Head of caudate nucleus (tissue), 42 donors: ENCODE measurements at places on chromosomes 16 and 17.

GRCh38 chr17:79459003-79459655, 151.7 kb downstream of the RBFOX3 start:
- DNase-seq: no peak

- no peak for DNase-seq
Observed at GRCh38 chr16:10678655-10679054, 16.1 kb downstream of the TEKT5 start.

DNA sequence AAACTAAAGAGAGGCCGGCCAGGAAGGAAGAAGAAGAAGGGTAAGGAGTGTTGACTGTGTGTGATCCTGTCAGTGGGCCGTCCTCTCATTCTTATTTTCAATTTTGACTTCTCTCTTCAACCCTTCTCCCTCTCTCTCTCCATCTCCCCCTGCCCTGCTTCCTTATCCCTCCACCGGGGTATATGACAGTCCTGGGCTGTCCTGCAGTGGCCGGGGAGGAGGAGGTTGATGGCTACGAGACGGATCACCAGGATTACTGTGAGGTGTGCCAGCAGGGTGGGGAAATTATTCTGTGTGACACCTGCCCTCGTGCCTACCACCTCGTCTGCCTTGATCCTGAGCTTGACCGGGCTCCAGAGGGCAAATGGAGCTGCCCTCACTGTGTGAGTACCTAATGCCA, 5.6 kb downstream of the CHD3 start:
- DNase-seq: no peak

- DNase-seq: no peak
Observed at GRCh38 chr16:3878610-3879009, 1.9 kb downstream of the CREBBP start.

GRCh38 chr16:30368122-30368791, 2.0 kb downstream of the TBC1D10B start:
- no peak for DNase-seq

DNA sequence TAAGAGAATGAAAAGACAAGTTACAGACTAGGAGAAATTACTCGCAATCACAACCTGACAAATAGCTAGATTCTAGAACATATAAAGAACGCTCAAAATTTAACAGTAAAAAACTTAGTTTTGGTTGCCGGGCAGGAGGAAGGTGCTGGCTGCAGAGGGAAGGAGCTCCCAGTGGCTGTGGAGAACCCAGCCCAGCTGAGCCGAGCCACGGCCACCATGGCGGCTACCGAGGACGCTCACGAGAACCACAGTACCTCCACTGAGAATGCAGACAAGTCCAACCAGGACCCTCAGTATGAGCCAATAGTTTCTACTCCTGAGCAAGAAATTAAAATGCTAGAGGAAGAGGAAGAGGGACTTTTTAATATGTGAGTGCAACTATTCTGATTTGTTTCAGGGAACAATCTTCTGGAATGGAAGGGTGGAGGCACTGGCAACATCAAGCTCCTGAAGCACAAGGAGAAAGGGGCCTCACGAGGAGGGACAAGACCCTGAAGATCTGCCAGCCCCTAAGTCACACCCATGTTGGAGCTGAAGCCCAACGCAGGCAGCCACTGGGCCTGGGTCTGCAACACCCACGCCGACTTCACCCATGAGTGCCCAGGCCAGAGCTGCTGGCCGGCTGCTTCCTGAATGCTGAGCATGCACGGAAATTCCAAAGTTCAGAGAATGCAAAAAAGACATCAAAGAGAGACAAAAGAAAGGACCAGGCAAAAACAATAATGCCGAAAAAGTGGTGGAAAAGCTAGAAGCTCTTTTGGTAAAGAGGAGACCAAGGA, 55.0 kb downstream of the DNAH17 start:
- no peak for DNase-seq

GRCh38 chr17:43873815-43874214, 26.8 kb downstream of the CD300LG start:
- no peak for DNase-seq

- DNase-seq: no peak
Observed at GRCh38 chr17:42695500-42695899, 13.2 kb downstream of the CNTNAP1 start.

GRCh38 chr16:89163297-89163696, 8.3 kb upstream of the CDH15 start:
- DNase-seq: no peak

DNA sequence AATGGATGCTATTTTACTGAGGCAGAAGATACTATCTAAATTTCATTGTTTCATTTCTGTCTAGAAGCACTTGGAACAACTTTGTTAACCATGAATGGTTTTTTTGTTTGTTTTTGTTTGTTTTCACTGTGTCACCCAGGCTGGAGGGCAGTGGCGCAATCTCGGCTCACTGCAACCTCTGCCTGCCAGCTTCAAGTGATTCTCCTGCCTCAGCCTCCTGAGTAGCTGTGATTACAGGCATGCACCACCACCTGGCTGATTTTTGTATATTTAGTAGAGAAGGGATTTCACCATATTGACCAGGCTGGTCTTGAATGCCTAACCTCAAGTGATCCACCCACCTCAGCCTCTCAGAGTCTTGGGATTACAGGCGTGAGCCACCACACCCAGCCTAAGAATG, 40.5 kb downstream of the ABHD15 start:
- no peak for DNase-seq

GRCh38 chr17:19286751-19287341, 49.7 kb downstream of the EPN2 start:
- no peak for DNase-seq

- no peak for DNase-seq
Observed at GRCh38 chr16:85537795-85538401, 75.2 kb upstream of the GSE1 start.

DNA sequence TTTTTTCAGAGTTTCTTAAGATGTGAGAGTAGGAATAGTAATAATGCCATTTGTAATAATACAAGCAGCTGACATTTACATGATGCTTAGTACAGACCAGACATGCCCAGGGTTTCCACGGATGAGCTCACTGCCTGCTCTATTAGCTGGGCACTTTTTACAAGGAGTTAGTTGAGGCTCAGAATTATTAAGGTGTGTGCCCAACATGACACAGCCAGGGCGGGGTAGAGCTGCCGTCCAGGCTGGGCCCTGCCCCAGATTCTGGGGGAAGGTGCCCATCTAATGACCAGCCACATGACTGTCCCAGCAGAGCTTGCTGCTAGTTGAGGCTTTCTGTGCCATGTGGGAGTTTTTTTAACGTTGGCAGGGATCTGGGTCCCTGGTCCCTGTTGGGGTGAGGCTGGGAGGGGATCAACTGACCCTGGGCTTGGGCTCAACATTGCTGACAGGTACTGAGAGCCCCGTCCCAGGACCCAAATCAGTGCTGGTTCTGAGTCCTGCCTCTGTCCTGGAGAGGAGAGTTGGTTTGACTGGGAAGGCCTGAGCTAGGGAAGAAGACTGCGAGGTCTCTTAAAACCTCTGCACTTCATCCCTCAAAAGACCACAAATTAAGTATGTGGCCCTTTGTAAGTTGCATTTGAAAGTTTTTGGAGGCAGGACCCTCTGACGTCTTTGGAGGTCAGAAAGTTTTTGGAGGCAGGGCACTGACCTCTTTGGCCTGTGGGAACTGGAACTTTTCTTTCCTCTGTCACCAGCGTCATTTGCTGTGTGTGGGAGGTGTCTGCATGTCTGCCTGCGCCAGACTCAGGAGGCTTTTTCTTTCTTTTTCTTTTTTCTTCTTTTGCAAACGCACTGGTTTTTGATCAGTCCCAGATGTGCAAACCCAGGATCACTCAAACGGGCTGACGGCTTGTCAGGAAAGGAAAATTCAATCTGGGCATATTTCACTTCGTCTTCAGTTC, 2.2 kb downstream of the CRISPLD2 start:
- DNase-seq: no peak

DNA sequence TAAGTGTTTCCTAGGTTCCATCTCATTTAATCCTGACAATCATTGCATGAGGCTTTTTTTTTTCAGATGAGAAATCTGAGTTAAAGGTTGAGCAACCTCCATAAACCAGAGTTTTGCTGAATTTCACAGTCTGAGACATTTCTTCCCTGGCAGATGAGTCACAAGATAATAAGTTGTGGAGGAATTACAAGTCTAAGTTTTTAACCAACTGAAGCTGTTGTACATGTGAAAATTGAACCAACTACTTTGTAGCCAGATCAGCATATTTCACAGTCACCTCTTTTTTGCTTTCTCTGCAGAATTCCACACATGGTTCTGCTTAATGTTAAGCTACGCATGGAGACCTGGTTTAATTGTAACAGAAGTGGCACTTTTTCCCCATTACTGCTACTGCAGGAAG, 765.6 kb downstream of the CDH11 start:
- no peak for DNase-seq

DNA sequence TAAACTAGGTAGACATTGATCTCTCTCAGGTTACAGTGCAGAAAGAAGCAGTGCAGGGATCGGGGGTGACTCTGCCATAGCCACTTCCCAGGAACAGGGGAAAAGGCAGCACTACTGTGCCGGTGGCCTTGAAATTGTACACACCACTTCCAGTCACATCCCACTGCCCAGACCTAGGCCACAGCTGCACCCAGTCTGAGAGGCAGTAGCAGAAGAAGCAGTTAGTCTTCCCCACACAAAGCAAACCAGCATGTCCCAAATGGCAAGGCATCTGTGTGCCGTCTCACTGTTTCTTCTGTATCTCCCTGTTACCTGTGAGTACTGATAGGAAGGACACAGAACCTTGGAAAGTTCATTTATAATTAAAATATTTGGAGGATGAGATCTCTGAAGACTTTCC, 47.0 kb downstream of the TMC6 start:
- no peak for DNase-seq

GRCh38 chr16:13296206-13296605, 394.8 kb downstream of the SHISA9 start:
- no peak for DNase-seq

GRCh38 chr17:38556239-38556638, 49.5 kb downstream of the SRCIN1 start:
- DNase-seq: no peak

DNA sequence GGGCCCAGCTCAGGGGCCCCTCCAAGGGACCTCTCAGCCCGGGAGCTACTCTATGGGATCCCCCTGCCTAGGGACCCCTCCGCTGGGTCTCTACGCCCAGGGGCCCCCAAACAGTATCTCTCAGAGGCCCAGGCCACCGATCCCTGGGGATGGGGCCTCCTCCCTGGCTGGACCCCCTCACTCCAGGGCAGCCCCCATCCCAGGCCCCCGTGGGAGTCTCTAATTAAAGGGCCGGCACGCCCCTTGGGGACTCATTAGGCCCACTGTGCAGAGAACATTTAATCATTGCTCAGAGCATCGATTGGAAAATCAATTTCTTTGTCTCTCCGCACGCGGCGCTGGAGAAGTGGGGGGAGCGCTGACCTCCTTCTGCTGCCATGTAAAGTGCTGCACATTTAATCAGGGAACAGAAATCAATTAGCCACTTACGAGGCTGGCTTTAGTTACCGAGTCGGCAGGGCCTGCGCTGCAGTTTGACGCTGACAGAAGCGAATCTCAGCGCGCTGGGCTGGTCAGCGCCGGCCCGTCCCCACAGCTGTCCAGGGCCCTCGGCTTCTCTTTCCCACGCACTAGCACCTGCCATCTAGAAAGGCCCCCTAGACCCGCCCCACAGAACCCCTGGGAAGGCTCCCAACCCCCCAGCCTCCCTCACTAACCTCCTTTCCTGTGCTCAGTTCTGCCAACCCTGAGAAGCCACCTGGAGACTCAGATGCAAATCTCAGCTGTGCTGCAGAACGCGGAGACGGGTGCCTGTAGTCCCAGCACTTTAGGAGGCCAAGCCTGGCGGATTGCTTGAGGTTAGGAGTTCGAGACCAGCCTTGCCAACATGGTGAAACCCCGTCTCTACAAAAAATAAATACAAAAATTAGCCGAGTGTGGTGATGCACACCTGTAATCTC, 20.2 kb upstream of the C1QL1 start:
- no peak for DNase-seq

- no peak for DNase-seq
Observed at GRCh38 chr17:80045703-80046102, 9.3 kb downstream of the CCDC40 start.

- DNase-seq: no peak
Observed at GRCh38 chr16:68200088-68200783, 35.7 kb downstream of the ESRP2 start.

- DNase-seq: no peak
Observed at GRCh38 chr16:3458278-3458851, 14.9 kb downstream of the NAA60 start.

GRCh38 chr17:83183145-83183948, 103.9 kb downstream of the METRNL start:
- no peak for DNase-seq

DNA sequence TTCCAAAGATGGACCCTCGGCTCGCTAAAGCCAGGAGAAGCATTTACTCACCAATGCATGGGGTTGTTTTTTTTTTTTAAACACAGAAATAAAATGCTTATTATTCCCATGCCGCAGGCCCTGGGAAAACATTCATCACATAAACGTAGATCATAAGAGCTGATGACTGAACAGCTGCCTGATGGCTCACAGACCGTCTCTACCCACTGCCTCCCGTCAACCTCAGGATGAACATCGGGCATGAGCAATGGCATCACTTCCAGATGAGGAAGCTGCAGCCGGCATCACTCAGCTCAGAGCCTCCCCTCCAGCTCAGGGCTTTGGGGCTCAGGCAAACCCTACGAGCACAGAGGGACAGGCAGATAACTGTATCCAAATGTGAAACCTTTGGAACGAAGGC, 380.6 kb downstream of the CPPED1 start:
- no peak for DNase-seq

DNA sequence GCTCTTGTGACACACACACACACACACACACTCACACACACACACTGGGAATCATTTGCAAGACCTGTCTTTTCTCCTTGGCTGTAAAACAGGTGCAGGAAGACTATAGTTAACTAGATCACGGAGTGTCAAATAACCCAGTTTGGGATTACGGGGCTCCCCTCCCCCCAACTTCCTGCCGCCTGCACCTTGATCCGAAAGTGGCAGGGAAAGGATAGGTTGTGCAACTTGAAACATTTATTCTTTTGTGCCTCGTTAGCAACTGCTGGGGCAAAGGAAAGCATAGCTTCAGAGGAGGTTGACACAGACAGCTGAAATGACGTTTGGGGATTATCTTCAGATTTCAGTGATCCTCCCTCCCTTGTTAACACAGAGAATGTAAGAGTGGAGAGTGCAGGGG, 149.5 kb downstream of the NTN1 start:
- DNase-seq: no peak

DNA sequence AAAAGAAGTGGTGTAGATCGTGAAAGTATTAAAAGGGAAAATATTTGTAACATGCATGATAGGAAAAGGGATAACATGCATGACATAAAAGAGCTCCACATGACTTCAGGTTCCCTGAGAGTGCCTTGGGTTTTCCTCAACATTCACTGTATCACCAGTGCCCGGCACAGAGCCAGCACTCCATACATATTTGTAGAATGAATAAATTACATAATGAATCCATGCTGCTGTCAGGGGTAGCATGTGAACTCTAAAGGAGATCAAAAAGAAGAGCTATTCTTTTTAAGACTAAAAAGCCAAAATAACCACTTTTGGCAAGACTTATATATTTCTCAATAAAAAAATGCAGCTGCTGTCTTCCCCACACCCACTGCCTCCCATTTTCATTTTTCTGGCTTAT, 2.7 kb upstream of the ZNF594 start:
- DNase-seq: no peak
